Stimulated activated CD8-positive, alpha-beta memory T cell treated with anti-CD3 and anti-CD28 coated beads, Interleukin-4, amount 100 ng/mL, for 1 hour (primary cell): ENCODE measurements at places on chromosomes 7 and 10.

DNA sequence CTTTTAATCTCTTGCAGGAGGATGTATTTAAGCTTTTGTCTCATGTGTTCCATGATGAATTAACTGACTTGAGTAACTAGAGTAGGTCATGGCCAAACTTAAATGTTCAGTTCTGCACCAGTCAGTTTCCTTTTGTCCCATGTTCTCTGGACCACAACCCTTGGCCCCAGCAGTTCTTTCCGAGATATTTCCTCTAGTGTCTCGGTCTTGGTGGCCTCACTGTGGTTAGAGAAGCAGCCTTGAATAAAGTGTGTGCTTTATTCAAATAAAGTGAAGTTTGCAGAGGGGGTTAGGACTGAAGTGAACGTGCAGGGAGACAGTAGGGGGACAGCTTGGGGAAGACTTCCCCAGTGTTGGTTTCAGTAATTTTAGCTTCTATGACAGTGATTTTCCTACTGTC lies 9.3 kb downstream of the ZNF212 start:
- no peak for DNase-seq

DNA sequence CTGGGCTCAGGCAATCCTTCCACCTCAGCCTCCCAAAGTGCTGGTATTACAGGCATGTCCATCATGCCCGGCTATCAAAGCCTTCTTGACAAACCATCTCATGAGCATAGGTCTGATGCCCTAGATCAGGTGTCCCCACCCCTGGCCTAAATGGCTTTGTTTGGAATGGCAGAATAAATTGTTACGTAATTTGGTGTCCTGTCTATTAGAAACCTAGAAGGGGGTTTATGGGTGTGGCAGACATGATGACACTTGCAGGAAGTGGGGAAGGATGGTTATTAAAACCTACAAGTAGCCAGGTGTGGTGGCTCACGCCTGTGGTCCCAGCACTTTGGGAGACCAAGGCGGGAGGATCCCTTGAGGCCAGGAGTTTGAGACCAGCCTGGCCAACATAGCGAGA lies 38.6 kb upstream of the MKLN1 start:
- DNase-seq: no peak

- DNase-seq: no peak
Observed at GRCh38 chr7:103929901-103930311, 59.6 kb downstream of the RELN start.

- no peak for DNase-seq
Observed at GRCh38 chr10:126090911-126091728, 194.8 kb downstream of the FANK1 start.

GRCh38 chr10:130484468-130485180 lies 348.4 kb downstream of the GLRX3 start:
- DNase-seq: no peak

GRCh38 chr7:13279854-13280435 lies 592.5 kb downstream of the ARL4A start:
- no peak for DNase-seq

DNA sequence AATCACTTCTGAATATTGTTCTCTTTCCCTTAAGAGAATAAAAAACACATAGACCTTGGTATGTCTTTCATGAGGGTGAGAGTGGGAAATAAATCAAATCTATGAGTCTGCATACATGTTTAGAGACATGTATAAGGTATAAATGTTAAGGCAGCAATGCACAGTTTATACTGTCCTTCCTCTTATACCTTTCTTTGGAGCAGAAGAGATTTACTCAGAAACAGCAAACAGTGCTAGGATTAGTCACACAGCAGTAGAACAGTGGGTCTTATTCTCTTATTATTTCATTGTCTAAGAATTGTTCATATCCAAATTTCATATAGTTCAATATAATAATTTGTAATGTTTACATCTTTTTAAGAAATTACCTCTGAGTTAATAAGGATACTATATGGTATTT lies 126.7 kb upstream of the TMEM196 start:
- DNase-seq: no peak

DNA sequence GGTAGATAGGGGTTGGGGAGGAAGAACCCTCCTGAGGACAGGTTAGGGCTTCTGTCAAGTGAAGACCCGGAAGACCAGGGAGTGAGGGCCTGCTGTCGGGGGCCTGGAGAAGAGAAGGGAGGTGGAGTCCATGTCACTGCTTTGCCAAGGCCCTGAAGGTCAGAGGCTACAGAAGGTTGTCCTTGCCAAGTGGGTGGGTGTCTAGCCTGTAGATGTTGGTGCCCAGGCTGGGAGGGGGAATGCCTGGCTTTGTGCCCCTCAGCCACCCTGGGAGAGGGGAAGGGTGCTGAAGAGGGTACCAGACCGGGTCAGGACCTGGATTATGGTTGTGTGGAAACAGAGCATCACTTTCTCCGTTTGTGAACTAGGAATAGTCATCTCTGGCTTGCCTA lies 67.2 kb upstream of the AQP1 start:
- DNase-seq: no peak

DNA sequence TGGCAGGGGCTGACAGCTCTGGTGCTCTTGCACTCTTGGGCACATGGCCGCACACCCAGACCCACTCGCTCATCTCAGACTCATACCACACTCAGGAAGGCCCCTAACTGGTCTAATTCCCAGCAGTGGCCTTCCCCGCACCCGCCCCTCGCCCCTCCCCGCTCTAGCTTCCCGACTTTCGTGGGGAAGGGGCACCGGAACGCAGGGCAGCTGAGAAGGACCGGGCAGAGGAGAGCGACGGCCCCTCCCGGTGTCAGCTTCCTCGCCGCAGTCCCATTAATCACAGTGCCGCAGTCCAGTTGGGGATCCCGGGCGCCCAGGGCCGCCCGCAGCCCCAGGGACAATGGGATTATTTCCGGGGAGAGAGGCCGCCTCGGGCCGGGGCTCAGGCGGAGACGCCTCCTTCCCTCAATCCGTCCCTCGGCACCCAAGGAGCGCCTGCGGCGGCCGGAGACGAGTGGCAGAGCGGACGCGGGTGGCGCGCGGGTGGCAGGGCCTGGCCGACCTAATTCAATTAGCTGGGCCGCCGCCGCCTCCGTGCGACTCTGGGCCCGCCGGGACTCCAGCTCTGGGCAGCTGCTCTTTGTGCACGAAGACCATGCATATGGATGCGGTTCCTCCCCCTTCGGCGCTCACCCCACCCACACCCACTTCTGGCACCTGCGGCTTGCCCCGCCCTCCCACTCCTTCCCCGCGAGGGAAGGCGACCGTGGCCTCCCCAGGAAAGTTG lies 7.8 kb upstream of the TLX1 start:
- DNase-seq: no peak

GRCh38 chr10:70582793-70583668 lies 19.5 kb downstream of the PRF1 start:
- no peak for DNase-seq

GRCh38 chr7:135704698-135705097 lies 23.3 kb downstream of the SLC13A4 start:
- DNase-seq: no peak

GRCh38 chr10:60353519-60354258 lies 36.0 kb downstream of the ANK3 start:
- DNase-seq: no peak

GRCh38 chr7:123352973-123353372 lies 153.2 kb upstream of the SLC13A1 start:
- no peak for DNase-seq

GRCh38 chr10:69489506-69490090 lies 38.3 kb downstream of the TSPAN15 start:
- DNase-seq: no peak

DNA sequence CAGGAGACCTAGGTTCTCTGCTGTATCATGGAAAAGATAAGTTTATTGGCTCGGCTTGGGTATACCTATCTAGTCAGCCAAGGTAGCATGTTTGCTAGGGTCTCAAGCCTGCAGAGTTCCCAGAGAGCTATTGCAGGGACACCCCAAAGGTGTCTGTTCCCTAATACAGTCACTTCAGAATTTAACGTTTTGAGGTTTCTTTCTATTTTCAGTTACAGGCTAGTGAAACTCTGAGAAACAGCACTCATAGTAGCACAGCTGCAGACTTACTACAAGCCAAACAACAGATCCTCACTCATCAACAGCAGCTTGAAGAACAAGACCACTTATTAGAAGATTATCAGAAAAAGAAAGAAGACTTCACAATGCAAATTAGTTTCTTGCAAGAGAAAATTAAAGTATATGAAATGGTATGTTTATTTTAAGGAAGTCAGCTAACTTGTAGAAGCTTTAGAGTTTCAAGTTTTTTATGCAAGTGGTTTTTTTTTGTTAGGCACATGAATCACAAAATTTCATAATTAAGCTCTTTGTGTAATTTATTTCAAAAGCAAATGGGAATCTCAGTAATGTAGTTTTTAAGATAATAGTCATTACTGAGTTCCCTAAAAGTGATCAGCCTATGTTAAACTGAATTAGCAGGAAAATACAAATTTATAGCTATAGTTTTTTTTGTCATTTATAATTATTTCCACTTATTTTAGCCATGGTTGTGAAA lies 54.9 kb downstream of the AKAP9 start:
- DNase-seq: no peak

- no peak for DNase-seq
Observed at GRCh38 chr7:100396421-100396982, 23.2 kb downstream of the PILRA start.

DNA sequence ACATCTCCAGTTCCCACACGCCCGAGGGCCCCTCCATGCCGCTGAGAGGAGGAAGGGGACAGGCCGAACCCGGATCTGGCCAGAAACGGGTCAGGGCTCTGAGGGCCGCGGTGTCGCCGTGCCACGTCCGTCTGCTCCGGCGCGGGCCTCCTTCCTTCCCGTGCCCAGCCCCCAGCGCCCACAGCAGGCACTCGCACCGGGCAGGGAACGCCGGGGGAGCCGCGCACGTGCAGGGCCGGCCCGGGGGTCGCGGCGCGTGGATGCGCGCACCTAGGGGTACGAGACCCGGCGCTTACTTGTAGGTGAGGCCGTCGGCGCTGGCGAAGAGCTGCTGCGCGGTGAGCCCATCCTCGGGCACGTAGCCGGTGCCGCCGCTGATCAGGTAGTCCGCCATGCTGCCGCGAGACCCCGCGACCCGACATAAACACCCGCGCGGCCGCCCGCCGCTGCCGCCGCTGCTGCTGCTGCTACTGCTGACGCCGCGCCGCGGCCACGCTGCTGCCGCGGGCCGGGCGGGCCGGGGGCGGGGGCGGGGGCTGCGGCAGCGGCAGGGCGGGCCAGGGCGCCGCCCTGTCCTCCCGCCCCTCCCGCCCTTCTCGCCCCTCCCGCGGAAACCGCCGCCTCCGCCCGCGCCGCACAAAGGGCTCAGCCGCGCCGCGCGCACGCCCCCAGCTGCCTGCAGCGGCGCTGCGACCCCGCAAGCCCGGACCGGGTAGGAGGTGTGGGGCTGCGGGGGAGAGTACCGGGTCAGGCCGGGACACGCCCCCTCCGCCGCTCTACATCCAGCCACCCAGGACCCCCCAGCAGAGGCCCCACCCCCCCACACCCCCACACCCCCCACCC lies 4.1 kb downstream of the IMPDH1 start:
- no peak for DNase-seq

GRCh38 chr10:34967335-34967880 lies 122.7 kb downstream of the CUL2 start:
- DNase-seq: no peak

DNA sequence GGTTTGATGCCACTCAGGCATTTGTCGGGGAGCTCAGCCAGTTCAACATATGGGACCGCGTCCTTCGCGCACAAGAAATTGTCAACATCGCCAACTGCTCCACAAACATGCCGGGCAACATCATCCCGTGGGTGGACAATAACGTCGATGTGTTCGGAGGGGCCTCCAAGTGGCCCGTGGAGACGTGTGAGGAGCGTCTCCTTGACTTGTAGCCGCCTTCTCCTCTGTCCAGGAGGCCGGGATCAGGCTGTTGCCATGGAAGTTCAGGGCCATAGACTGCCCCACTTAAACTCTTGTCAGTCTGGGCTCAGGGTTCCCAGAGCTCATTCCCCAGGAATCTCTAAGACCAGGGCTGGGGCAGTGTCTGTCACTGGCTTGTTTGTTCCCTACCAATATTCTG lies 11.3 kb downstream of the NPTX2 start:
- no peak for DNase-seq

DNA sequence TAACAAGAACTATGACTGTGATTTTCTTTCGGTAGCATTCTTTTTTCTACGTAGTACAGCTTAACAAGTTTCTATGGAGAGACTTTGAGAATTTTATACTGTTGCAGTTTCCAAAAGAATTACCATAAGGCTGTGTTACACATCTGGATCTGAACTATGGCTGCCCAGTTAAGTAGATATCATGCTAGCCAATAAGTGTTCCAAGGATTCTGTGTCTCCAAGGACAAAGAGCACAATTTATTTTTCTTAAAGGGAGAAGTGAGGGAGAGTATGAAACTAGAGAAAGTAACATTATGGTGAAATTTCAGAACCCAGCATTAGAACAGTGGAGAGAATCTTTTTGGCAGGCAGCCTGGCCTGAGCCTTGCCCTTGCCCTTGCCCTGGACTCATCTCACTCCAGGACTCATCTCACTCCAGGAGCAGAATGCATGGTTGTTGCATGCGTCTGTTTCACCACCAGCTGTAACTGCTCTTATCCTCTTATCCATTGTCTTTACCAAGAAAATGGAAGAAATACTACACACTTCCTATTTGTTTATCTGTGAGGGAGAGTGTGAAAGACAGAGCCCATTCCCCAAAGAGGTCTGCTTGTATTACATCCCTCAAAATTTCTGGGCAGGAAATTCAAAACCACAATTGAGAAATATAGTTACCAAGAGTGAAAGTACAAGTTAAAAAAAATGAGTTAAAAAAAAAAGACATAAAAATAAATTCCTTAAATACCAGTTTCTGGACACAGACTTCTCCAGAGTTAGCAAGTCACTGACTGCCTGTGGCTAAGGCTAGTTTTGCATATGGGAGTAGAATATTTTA lies 1067.5 kb downstream of the NRG3 start:
- DNase-seq: no peak

DNA sequence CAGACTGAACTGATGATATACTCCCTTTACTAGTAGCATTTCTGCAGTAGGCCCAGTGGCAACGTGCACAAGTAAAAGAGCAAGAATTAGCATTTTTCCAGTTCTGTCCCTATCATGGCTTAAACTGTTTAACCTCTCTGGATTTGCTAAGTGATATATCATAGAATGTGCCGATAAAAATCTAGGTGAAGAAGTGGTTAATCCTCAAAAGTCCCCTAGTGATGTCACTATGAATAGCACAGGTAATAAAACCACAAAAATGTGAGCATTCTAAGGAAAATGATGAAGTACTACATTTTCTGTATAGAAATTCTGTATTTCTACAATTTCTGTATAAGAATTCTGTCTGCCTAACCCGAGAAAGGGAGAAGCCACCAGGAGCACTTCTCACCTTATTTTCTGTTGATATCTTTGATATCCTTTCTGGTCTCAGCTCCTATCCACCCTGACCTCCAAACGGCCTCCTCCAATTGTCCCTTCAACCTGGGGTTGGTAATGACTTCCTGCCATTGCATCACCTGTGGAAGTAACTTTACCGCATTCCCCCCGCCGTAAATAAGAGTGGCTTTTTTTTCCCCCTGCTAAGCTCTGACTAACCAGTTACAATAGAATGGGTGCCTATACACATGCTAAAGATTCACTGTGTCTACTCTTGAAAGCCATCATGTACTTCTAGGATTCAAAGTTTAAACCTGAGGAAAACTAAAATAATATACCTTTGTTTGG lies 155.9 kb upstream of the ASAH2 start:
- no peak for DNase-seq

- no peak for DNase-seq
Observed at GRCh38 chr10:61837755-61838171, 63.7 kb upstream of the ARID5B start.
